ENCODE measurements at places on chromosomes 12 and 14.

DNA sequence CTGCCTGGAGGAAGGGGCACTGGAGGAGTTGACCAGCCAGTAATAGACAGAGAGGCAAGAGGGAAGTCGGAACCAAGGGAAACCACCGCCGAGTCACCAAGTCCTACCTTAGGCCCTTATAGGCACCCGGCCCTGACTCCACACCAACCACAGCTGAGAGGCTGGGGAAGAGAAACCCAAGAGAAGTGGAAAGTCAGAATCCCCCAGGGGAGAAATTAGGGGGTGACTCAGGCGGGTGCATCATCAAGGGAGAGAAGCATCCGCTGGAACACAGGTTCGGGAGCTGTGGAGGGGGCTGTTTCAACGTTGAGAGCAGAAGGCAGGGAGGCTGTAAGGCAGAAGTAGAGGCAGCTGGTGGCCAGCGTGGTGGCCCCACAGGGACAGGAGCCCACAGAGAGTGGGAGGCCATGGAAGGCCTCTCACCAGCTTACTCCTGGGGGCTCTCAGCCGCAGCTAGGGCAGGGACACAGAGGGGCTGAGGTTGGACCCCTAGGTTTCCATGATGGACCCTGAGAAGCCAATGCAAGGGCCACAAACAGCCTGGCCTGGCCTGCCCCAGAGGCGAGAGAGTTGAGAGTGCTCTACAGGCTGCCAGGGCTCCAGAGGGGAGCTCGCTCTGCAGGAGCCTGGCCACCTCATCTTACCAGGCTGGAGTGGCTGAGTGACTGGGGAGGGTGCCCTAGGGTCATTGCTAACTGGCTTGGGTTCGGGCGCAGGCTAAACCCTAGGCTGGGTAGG is 1.4 kb upstream of the TRMT61A start:
- no peak for DNase-seq

DNA sequence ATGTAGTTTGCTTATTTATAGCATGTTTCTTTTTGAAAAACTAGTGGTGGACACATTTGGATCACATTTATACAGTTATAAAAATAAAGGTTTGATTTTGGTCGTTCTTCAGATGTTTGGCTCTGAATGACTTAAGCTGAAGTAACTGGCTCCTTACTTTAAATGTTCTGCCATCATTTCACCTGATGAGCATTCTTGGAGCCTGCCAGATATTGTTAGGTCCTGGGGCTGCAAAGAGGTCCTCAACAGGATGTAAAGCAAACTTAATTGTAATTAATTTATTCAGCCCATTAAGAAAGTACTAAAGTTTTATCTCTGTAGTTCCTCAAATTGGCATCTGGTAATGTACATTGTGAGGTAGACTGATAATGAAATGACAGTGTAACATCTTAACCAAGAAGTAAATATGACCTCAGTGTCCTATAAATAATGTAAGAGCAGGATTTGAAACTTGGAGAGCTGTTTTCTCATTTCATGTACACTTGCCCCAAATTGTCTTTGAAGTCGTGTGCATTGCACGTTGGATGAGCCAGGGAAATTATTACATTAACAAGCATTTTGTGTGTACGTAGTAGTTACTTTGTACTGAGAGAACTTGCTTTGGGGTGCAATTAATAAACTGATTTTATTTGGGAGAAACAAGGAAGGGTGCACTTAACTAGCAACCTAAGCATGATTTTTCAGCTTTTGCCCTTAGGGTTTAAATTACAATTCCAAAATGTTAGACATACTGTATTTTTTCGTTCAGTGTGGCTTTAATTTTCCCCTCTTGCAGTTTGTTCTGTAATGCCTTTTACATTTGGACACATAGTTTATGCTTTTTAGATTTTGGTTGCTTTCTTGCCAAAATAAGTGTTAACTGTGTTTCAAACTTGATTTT is 7.5 kb downstream of the EIF5 start:
- DNase-seq: no peak

- DNase-seq: no peak
These were observed 484 bp downstream of the PPP1CC start for GRCh38 chr12:110742096-110742717.

GRCh38 chr12:6909421-6910145 is 4.8 kb upstream of the ENO2 start:
- no peak for DNase-seq

- no peak for DNase-seq
These were observed 815.7 kb downstream of the NRXN3 start for GRCh38 chr14:78985668-78986381.

- DNase-seq: no peak
These were observed 120.1 kb downstream of the SMOC1 start for GRCh38 chr14:69999261-69999674.

GRCh38 chr14:83019744-83020414 is 1486.2 kb upstream of the SEL1L start:
- DNase-seq: no peak

- no peak for DNase-seq
These were observed 197.9 kb downstream of the TMTC3 start for GRCh38 chr12:88339966-88340365.

GRCh38 chr14:102911991-102912761 is 10.3 kb upstream of the AMN start:
- no peak for DNase-seq

DNA sequence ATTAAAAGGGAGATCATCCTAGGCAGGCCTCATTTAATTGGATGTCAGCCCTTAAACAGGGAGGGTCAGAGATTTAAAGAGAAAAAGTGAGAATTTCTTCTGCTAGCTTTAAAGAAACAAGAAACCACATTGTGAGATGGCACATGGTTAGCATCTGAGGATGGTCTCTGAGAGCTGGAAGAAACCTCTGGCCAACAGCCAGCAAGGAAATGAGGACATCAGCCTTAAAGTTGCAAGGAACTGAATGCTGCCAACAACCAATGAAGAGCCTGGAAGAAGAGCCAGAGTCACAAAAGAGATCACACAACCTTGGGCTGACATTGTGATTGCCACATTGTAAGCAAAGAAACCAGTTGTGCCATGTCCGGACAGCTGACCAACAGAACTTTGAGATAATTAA is 17.5 kb upstream of the FAR2 start:
- DNase-seq: no peak

DNA sequence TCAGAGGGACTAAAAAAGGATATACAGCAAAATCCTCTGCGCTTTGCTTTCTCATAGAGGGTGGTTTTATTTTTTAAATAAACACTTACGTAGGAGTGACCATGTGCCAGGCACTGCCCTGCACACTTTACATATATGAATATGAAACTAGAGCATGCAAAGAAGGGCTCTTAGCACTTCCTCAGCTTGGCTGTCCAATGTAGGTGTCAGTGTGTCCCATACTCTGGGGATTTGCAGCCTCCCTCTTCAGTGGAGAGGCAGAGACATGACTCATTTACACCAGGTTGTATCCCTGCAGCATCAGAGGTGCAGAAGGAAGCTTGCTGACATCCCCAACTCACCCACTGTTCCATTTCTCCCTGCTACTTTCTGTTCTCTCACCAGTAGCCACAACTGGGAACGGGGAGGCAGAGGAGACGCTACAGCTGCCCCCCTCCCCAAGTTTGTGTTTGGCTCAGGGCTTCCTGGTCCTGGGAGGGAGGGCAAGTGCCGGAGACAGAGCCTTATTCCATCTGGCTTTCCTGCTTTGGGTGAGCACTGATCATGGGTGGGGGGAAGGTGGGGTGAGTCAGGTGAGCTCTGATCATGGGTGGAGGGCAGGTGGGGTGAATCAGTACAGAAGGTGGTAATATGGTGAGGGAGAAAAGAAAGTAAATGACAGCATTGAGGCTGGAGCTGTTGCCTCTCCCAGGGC is 4.9 kb upstream of the KRT5 start:
- no peak for DNase-seq

DNA sequence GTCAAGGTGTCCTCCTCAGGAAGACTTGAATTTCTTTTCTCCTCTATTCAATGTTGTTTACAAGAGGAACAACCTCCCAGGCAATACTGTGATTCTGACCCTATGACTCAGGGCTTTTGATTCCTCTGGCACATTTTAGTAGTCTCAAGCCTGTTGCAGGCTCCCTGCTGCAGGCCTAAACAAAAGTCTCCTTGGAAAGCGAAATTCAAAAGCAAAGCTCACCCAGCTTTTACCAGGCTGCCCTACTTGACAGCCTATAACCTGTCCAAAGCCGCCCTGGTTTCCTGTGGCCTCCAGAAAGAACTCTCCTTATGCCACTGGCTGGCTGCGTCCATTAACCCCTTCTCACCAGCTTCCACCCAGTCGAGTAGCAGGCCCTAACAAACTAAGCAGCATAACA is 11.6 kb downstream of the FGD6 start:
- DNase-seq: peak; percentile 14

- no peak for DNase-seq
These were observed 37.5 kb downstream of the SLC2A13 start for GRCh38 chr12:40068416-40068815.

GRCh38 chr14:78835909-78836308 is 665.7 kb downstream of the NRXN3 start:
- DNase-seq: no peak

DNA sequence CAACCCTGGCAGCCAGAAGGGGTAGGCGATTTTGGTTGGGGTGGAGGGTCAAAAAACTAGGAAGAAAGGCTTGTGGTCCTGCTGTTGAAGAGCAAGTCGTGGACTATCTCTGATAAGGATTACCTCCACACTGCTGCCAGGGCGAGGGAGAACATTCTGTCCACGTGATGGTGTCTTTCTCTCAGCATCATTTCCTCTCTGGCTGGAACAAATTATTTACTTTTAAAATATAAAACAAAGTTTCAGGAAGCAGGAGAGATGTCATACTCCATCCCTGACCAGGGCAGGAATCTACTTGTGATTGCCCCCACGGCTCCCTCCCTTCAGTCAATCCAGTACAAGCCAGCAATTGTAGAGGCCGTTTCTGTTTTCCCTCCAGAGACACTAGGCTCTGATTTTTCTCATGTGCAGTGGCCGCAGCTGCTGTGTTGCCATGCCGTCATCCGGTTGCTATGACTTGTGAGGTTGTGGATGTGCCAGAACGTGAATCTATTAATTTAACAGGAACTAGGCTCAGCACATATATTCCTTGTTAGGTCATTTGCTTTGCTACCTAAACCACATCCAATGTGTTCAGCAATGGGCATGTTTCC is 61.5 kb upstream of the PTGR2 start:
- peak; percentile 65 for DNase-seq

DNA sequence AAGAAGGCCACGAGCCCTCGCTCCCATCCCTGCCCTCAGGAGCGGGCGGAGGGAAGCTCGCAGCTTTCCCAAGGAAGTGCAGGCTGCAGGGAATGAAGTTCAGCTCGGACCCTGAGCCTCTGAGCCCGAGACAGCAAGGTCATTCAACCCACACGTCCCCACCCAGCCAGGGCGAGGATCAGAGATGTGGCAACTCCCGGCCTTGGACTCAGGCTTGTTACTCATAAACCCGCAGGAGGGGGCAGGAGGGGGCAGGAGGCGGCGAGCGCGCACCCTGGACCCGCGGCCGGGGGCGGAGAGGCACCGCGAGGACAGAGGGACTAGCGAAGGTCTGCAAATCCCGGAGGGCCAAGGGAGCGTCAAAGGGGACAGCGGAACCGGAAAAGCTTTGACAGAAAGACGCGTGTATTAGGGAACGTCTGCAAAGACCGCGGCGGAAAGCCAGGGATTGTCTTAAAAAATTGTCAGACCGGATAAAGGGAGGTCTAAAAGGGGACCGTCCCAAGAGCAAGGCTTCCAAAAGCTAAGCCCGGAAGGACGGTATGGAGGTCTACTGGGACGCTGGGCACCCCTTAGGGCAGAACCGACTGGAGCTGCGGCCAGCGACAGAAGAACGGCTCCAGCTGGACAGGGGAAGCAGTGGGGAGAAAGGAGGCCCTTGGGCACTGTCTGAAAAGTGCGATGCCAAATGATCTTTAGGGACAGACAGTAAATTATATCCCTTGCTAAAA is 611 bp upstream of the DCAF11 start:
- peak; percentile 88 for DNase-seq

DNA sequence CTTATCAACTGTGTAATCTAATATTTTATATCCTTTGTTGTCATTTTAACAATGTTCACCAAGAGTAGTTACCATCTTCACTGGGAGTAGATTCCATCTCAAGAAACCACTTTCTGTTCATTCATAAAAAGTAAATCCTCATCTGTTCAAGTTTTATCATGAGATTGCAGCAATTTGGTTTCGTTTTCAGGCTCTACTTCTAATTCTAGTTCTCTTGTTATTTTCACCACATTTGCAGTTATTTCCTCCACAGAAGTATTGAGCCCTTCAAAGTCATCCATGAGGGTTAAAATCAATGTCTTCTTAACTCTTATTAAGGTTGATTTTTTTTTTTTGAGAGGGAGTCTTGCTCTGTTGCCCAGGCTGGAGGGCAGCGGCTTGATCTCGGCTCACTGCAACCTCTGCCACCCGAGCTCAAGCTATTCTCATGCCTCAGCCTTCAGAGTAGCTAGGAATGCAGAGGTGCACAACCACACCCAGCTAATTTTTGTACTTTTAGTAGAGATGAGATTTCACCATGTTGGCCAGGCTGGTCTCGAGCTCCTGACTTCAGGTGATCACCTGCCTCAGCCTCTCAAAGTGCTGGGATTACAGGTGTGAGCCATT is 276.6 kb downstream of the ACSS3 start:
- DNase-seq: no peak

DNA sequence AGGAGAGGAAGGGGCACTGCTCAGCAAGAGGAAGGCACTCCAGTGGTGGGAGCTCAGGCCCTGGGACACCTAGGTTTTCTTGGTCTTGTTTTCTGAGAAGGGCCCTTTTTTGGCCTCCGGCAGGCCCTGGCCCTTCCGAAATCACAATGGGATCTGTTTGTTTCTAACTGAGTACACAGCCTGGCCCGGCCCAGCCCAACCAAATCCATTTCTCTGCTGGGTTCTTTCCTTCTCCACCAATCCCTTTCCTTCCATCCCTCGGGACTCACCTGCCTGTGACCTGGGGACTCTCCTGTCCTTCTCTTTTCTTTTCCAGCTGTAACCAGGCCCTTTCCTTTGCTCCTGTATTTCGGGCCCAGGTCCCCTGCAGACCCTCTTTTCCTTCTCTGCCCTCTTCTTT is 18.6 kb downstream of the TEAD4 start:
- no peak for DNase-seq

DNA sequence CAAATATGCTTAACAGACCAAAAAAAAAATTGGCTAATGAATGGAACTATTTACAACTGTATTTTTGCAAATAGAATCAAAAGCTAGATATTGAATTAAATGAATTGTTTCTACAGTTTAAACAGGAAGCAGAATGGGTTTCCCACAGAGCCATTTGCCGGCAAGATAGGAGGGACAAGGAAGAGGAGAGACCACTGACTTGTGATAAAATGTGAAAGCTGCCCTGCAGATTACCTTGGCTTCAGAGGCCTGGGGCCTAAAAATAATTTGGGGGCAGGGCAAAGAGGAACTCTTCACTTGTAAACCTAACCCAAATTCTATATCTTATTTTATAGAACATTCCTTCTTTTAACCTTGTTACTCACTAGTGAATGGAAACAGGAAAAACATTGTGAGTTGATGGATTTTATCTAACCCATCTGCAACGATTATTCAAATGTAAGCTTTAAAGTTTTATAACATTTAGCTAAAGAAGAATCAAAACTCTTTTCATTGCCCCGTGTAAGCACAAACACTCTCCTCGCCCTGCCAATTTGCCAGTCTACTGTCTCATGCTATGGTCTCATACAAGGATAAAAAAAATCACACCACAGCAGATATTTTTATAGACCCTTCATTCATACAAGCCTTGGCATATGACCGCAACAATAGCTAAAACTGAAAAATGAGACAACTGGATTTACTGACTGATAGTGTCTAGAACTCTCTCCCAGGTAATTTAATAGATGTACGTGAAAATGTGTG is 49.5 kb upstream of the MDM1 start:
- no peak for DNase-seq
